ENCODE measurements at places on chromosomes 12 and 14.

DNA sequence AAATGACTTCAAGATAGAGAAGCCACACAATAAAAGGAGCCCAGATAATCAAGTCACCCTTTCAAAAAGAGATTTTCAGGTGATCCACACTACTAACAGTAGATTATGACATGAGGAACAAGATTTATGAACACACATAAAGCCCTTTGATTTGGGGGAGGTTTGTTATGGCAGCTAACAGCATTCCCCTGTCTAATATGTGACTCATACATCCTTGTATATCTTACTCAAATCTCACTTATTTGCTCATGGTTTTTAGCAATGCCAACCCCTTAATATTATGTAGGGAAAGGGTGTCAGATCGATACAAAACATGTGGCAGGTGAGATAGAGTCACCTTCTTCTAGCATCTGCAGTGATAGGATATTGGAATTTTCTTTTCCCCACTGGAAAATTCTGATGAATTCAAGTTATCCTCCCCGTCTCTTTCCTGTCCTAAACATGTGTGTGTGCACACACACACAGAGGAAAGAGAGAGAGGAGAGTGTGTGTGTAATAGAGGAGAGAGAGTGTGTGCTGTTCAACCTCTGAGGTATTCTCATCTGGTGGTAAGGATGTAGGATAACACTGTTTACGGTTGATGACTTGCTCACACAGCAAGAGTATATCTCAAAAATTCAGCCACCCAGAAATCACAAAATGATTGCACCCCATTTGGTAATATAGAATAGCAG is 319.9 kb downstream of the KCNC2 start:
- no peak for DNase-seq

DNA sequence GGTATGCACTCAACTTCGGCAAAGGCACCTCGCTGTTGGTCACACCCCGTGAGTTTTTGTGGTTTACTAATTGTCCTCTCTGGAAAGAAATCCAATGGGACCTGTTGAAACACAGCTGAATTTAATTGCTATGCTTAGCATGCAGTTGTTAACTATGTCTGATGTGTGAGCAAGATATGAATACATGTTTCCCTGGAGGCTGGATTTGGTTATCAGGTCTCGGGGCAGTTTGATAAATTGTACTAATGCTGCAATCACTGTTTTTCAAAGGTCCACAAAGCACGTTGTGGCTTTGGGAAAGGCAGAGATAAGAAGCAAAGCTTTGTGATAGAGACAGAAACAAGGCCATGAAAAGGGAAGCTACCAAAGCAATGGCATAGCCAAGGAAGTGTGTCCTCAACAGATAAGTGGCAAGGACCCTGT is 91.3 kb downstream of the DAD1 start:
- DNase-seq = no peak

- DNase-seq = no peak
Measured at GRCh38 chr12:68893201-68893600, 39.8 kb downstream of the CPM start.

GRCh38 chr12:110860833-110861296 is 14.1 kb downstream of the CCDC63 start:
- DNase-seq = no peak

DNA sequence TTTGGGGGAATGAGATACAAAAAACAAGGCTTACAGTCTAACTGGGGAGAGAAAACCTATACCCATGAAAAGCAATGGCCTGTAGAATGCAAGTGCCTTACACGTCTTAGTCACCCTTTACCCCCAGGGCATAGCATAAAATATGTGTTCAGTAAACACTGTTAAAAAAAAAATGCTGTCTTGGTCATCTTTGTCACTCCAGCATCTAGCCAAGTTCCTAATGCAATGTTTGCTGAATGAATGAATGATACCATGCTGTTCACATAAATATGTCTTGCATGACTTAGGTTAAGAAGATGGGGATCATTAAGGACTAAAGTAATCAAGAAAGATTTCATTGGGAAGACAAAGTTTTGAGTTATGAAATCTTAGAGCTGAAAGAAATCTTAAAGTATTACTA is 38.5 kb downstream of the PPP2R5E start:
- DNase-seq = no peak

DNA sequence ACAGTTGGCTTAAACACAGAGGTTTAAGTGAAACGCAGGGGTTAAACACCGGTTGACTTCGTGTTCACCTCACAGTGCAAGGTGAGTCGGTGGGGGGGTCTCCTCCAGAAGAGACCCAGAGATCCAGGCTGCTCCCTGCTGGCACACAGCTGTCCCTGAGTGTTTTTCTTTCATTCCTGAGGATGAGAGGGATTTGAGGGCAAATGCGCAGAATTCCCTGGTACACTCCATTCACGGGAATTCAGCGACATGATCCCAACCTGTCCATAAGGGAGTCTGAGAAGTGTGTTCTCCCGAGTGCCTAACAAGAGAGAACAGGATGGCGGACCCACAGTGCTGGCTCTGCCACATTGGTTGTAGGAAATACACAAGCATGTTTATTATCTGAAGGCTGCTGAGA is 107.2 kb upstream of the ESRRB start:
- DNase-seq = no peak

GRCh38 chr12:18906395-18906794 is 168.5 kb downstream of the CAPZA3 start:
- no peak for DNase-seq

GRCh38 chr14:89504602-89505313 is 87.7 kb upstream of the FOXN3 start:
- no peak for DNase-seq

DNA sequence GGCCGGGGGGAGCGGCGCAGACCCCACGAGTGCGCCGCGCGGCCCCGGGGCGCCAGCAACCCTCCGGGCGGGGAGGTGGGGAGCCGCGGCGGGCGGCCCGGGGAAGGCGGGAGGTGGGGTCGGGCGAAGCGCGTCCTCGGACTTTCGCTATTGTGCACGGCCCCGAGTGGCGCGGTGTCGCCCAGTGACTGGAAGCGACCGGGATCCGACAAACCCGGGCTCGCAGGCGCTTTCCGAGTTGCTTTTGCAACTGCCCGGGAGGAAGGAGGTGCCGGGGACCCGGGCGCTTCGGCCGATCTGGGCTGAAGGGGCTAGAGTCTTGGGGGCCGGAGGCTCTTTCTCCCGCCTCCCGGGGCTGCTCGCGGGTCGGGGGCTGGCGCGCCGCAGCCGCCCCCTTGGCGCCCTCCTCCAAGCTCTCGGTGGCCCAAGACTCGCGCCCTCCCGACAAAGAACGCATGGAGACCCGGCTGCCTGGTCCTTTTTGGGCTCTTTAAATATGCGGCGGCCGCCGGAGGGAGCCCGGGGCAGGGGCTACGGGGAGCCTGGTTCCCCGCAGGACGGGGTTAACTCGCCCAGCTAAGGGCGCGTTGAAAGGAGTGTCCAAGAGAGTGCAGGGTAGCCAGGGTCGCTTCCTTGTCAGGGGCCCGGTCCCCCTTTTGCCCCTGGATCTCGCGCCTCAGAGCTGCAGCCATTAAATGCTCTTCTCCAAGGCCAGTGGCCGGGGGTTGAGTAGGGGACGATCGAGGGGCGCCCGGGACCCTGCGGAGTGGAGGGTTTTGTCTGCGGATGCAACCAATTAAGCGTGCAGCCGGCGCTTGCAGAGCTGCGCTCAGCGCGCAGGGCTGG is 1.4 kb downstream of the HMGA2 start:
- no peak for DNase-seq
